ENCODE measurements at places on chromosomes 7 and 10. TPM values are rescaled to one million over a fixed set of nuclear protein-coding genes. Genes with fewer than 3 reads are reported as not detected.

Gene GJC3
- not detected for total RNA-seq

Gene SDK1
- total RNA-seq = 0.72 TPM

Gene MICU1
- total RNA-seq = 36.0 TPM

Gene PRKAR1B
- total RNA-seq = 16.0 TPM

Gene ZNF239
- total RNA-seq = 1.8 TPM

Gene SPOCK2
- 0.16 TPM for total RNA-seq

Gene SPDYE8
- not detected for total RNA-seq

Gene SRRM3
- total RNA-seq = 4.7 TPM

Gene ARPC1A
- total RNA-seq = 174 TPM

Gene SEMA3D
- total RNA-seq = 0.49 TPM

Gene HECW1
- total RNA-seq = not detected

Gene OR6B1
- not detected for total RNA-seq

Gene FBXL13
- total RNA-seq = 0.90 TPM

Gene MSMB
- not detected for total RNA-seq

Gene TACC2
- total RNA-seq = 7.9 TPM

Data from cardiac atrium fibroblast (primary cell).